ENCODE measurements at places on chromosomes 2 and 18. TPM values are rescaled to one million over a fixed set of nuclear protein-coding genes. Genes with fewer than 3 reads are reported as not detected.

PROM2 gene
- total RNA-seq = 0.42 TPM

DNA sequence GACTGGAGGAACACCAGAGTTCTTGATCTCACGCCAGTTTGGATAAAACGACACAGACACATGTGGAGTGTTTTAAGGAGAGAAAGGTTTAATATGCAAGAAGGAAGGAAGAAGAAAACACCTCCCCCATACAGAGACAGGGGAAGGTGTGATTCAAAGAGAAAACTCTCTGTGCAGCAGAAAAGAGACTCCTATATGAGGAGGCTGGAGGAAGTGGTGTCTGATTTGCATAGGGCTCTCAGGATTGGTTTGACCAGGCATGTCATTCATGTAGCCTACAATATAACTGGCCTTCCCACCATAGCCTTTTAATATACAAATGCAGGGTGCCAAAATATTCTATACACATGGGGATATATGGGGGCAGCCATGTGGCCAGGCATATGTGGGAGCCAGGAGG is 1386.5 kb downstream of the RPIA start:
- DNase-seq = no peak

DNA sequence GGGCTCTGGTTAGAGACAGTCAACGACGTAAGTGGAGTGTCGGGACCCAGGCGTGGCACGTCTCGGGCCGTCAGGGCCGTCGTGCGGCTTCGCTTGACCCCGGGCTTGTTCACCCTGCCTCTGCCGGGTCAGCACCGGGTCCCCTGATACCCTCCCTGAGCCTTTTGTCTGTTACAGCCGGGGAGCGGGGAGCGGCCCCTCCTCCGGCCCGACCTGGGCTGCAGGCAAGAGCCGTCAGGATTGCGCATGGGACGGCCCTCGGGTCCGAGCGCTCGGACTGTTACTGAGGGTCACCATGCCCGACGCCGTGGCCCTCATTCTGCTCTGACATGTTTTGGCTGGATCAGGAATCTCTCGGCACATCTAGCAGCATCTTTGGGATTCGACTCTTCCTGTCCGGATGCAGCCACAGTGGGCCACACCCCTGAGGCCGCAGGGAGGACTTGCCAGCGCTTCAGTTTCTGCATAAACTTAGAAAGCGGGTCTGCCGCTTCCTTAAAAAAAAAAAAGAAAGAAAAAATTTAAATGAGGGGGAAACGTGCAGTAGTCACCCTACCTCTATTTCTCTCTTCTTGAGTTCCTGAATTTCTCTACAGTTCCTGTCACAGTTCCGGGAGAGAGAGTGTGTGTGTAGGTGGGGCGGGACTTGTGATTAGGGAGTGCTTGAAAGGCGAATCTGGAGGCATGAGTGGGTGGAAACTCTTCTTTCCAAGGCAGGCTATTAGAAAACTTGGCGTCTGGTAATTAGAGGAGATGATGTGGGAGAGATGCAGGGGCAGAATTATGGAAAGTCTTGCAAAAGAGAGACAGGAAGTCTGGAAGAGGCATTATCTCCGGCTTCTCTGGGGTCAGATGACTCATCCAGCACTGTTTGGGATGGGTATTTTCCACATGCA is 909 bp downstream of the TMEM87B start:
- DNase-seq = peak; percentile 46

- no peak for DNase-seq
Measured at GRCh38 chr2:120614901-120615300, 120.8 kb upstream of the GLI2 start.

OXER1 gene
- total RNA-seq = not detected

DNA sequence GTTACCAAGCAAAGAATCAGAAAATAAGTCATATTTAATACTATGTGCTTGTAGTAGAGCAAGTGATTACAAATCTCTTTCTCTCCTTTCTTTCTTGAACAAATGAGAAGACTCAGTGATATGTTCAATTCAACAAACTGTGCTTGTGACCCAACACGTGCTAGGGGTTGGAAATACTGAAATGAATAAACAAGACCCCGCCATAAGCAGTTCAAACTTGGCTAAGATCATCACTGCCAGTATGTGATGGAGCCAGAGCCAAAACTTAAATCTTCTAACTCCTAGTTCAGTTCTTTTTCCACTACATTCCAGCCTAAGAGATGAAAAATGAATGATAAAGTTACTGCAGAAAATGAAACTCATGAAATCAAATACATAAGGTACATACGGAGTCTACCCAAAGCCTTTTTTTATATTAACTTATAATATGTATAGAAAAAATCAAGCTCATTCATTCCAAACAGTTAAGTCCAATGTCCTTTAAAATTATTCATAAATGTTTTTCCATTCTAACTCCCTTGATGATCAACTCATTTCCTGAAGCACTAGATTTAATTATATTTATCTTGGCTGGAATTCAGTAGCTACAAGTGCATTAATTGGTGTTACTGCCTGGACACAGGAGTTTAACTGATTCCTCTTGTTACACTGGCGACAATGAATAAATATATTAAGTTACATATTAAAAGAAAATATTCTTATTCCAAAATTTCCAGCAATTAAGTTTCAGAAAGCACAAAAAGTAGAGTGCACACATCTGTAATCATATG is 36.0 kb downstream of the GALNT3 start:
- no peak for DNase-seq

DNA sequence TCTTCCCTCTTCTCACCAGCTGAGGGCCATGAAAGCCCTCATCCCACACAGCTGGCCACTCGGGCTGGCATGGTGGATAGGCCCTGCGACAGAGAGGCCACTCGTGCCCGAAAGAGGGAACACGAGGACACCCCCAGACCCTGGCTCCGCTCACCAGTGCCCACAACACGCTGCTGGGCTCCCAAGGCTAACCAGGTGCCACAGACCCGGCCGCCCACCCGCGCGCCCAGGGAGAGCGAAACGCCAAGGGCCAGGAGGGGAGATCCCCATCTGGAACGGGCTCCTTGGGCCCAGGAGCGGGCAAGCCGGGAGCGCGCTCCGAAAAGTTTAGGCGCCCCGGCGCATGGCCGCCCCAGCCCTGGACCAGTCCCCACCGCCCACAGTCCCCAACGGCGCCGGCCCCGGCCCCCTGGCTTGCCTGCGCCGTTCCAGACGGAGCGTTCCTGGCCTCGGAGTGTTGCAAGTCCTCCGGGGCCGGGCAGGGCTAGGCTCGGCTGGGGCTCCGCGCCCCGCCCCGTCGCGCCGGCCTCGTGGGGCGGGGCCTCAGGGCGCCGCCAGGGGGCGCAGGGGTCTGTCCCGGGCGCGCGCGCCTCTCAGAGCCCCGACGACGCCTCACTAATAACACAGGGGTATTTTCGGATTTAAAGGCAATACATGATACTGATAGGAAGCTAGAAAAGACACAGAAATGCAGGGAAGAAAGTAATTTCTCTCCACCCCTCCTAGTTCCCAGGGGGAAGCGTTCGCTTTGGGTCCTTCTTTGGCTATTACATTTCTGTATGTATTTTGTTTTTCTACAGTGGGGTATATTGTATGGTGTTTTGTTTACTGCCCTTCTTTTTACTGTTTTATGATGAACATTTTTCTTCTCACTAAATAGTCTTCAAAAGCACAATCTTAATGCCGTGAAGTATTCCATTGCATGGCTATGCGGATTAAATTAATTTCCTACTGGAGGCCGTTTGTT is at the start of gene TMBIM1:
TSS of gene TMBIM1 (minus strand) at position 456 of the 967 bp plus-strand sequence. CDS start 10,362 bp downstream, outside the sequence.
- DNase-seq = peak; percentile 78

IL36B gene
- not detected for total RNA-seq

NPHP1 gene
- total RNA-seq = 0.17 TPM

DNA sequence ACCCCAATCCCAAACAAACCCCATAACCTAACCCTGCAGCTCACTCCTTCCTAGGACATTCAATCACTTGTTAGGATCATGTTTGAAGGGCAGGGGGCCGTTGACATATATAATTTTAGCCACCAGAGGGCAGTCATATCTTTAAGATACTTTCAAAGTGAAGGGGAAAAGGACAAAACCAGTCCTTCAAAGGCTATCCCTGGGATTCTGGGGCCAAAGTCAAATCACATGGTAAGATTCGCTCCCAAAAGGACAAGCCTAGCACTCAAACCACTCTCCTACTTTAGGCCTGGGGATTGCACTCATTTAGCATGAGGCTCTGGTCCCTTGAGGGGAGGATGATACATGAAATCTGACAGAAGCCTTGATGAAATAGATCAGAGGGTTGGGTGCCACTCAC is 44.6 kb downstream of the HAUS1 start:
- peak; percentile 67 for DNase-seq

DNA sequence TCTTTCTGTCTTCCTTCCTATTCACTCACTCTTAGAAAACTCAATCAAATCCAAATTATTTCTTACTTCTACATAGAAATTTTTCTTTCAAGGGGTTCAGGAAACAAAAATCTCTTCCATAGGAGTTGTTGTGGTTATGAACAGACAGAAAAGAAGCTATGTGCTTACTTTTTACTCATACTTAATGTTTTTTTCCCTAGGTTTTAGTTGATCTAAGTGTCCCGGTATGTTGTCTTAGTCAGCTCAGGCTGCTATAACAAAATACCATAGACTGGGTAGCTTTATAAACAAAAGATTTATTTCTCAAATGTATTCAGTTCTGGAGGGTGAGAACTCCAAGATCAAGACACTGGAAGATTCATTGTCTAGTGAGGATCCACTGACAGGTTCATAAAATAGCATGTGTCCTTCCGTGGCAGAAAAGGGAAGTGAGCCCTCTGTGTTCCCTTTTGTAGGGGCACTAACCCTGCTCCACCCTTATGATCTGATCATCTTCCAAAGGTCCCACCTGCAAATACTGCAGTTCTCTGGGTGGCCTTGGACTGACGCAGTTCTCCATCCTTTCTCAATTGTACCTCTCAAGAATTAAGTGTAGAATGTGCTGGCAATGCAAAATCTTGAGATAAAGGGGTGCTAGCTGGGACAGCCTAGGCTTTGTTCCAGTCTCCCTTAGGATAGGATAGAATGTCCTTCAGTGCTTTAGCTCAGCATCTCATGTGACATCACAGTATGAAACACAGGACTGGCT is 14.4 kb upstream of the VRK2 start:
- DNase-seq = no peak

METTL21A gene
- total RNA-seq = 19.3 TPM

GRCh38 chr2:120223034-120223912 is at the start of gene TMEM185B:
Gene TMEM185B, minus strand, starts transcription at chr2:120223400. Its CDS starts 424 bp downstream, at chr2:120222976.
- DNase-seq = peak; percentile 89

TPO gene
- total RNA-seq = 0.22 TPM

- DNase-seq = no peak
Measured at GRCh38 chr2:8662239-8662879, 19.5 kb upstream of the ID2 start.

DNA sequence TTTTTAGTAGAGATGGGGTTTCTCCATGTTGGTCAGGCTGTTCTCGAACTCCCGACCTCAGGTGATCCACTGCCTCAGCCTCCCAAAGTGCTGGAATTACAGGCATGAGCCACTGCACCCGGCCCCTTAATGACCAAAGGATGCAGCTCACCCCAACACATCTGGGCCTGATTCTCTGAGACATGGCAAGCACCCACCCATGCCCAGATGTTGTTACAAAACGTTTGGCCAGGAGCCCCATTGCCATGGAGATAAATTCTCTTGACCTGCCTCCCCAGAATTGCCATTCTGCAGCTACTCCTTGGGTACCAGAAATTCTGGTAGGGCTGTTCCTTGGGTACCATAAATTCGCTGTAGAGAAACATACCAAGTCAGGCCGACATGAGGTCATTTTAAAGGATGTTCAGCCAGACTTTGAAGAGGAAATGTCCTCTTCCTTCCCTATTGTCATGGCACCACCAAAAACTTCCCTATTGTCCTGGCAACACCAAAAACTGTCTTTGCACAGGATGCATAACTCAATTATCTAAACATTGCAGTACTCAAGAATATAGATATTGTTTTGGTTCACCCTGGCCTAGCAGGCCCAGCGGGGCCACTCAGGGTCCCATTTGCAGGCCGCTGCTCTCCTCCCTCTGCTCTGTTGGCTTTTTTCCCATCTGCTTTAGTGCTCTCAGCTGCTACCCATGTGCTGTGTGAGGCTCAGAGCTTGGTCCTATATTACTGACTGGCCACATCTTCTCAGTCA is 160.9 kb upstream of the TTC39C start:
- no peak for DNase-seq

- DNase-seq = peak; percentile 53
Measured at GRCh38 chr18:51051105-51051712, 21.2 kb downstream of the SMAD4 start.

GKN1 gene
- not detected for total RNA-seq

AQP12A gene
- not detected for total RNA-seq

IL1RL1 gene
- not detected for total RNA-seq

- no peak for DNase-seq
Measured at GRCh38 chr2:10343191-10343590, 40.5 kb downstream of the HPCAL1 start.

CRYGD gene
- total RNA-seq = not detected

Data from activated CD4-positive, alpha-beta T cell treated with anti-CD3 and anti-CD28 coated beads, Interleukin-2, amount 10 ng/mL, durations not matched to agents 7 days and 5 days (primary cell).